Kidney (tissue), 22 donors: ENCODE measurements at places on chromosomes 7 and 10. TPM values are rescaled to one million over a fixed set of nuclear protein-coding genes. Genes with fewer than 3 reads are reported as not detected.
A peak's percentile ranks its signal among the peaks of the same experiment; 100 is the strongest.

- DNase-seq: no peak
Measured at GRCh38 chr10:72503241-72503640, 122.6 kb downstream of the MICU1 start.

DNA sequence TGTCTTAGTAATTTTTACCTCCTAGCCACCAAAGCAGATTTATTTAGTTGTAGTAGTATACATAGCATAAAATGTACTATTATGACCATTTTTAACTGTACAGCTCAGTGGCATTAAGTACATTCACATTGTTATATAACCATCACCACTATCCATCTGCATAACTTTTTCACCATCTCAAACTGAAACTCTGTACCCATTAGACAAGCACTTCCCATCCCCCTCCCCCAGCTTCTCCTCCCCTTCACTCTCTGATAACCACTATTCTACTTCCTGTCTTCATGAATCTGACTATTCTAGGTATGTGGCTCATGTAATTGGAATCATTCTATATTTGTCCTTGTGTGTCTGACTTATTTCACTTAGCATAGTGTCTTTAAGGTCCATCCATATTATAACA, 71.9 kb downstream of the MRPL32 start:
- no peak for DNase-seq

GRCh38 chr10:119103903-119104653, at the start of gene DENND10:
DENND10 (plus strand) TSS chr10:119104113; CDS start chr10:119104143, 30 bp downstream.
- peak; percentile 95 for DNase-seq

DNA sequence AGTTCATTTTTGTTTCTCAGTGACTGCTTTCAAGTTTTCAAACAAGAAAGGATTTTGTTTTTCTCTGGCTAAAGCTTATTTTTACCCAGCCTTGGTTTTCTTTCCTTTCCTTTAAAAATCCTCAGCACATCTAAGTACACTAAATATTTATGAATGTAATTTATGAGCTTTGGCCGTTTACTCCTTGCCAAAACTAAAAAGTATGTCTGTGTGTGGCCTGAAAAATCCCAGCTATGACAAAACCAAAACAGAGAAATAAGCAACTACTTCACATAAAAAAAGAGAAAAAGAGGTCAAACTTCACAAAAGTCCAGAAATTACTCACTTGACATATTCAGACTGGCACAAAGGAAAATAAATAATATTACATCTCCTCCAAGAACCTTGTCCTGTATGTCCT, 365.1 kb upstream of the NFE2L3 start:
- no peak for DNase-seq

PBLD gene
- total RNA-seq: 33.5 TPM

ZSCAN21 gene
- total RNA-seq: 12.4 TPM

DNA sequence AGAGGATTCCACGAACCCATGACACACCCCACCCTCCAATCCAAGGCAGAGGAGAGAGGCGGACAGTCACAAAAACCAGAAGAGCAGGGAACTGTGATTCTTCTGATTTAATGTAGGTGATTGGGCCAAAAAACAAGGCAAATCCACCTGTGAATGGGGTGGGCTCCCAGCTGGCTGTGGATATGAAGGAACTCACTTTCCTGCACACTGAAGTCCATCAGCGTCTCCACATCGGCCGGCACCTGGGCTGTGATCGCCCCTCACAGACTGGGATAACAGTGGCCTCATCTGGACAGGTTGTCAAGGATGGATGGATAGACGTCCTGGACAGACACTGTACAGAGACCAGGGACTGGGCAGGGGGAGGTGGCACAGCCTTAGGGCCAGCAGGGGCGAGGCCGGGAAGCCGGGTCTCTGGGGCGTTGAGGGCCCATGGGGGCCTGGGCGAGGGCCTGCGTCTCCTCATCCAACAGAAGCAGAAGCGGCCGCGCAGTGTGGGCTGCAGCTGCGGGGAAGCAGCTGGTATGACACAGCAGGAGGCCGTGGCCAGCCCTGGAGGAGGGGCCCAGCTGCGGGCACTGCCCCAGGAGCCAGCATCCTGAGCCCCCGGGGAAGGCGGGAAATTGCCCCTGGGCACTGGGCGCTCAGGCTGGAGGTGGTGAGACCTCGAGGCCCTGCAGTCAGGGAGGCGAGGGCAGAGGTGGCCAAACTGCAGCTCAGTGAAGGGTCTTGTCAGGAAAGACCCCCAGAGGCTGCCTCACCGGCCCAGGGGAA, 54.2 kb downstream of the DIP2C start:
- no peak for DNase-seq

GBX1 gene
- not detected for total RNA-seq

DNA sequence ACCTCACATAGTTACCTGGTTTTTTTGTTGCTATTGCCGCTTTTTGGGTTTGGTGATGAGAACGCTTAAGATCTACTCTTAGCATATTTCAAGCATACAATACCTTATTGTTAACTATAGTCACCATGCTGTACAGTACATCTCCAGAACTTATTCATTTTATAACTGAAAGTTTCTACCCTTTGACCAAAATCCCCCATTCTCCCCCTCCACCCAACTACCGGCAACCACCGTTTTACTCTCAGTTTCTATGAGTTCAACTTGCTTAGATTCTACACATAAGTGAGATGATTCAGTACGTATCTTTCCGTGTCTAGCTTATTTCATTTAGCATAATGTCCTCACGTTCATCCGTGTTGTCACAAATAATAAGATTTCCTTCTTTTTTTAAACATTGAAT, 86.7 kb upstream of the IL6 start:
- no peak for DNase-seq

ALKBH4 gene
- 14.0 TPM for total RNA-seq

GRCh38 chr10:85978566-85979358, 387.8 kb downstream of the GRID1 start:
- DNase-seq: no peak

TMEM236 gene
- total RNA-seq: 1.9 TPM

GRCh38 chr10:44724415-44725174, 186.5 kb upstream of the TMEM72 start:
- DNase-seq: no peak

DNA sequence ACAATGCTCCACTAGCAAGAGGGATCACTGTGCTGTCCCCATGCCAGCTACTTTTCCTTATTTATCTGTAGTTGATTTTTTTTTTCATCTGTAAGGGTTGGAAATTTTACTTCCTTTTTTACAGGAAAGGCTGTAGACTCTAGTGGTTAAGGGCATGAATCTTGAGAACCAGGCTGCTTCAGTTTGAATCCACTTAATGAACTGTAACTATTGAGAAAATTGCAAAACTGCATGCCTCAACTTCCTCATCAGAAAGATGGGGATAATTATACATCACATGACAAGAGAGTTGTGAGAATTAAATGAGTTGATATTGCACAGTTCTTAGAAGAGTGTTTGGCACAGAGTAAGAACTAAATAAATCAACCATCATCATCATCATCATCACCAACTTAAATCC, 106.4 kb upstream of the GSDME start:
- no peak for DNase-seq

GRCh38 chr7:103947026-103947655, 42.3 kb downstream of the RELN start:
- no peak for DNase-seq

DNA sequence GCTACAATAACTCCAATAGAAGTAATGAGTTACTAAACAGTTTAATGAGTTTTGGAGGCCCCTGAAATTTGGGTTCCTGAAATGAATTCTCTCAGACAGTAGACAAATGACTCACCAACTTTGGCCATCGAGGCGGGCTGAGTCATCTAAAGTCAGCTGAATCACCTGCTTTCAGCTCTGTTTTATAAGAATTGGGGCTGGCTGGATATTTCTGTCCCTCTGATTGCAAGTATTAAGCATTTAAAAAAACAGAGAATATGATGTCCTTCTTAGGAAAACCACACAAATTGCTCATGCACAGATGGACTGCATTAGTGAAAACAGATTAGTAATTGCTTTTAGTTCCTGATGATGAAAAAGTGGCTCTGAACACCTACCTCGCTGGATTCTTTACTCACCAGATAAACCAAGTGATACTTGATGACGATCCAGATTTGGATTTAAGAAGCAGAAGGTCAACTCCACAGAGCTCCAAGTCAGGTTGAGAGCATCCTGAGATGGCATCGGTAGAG, 59.1 kb downstream of the ZNF365 start:
- no peak for DNase-seq

CHST15 gene
- 39.7 TPM for total RNA-seq

DNA sequence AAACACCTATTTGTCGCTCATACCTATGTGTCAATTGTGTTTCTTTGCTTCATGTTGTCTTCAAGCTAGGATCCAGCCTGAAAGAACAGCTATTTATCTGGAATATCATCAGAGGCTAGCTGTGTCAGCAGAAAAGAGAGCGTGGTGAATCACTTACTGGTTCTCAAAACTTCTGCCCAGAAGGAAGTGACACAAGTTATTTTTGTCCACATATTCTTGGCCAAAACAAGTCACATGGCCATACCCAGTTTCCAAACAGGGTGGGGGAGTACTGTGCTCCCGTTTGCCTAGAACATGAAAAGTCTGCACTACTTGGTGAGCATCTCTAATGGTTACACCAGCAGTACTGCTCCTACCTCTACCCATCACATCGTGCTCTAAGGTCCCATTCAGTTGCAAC, 160.9 kb upstream of the CSTF2T start:
- DNase-seq: no peak

DNA sequence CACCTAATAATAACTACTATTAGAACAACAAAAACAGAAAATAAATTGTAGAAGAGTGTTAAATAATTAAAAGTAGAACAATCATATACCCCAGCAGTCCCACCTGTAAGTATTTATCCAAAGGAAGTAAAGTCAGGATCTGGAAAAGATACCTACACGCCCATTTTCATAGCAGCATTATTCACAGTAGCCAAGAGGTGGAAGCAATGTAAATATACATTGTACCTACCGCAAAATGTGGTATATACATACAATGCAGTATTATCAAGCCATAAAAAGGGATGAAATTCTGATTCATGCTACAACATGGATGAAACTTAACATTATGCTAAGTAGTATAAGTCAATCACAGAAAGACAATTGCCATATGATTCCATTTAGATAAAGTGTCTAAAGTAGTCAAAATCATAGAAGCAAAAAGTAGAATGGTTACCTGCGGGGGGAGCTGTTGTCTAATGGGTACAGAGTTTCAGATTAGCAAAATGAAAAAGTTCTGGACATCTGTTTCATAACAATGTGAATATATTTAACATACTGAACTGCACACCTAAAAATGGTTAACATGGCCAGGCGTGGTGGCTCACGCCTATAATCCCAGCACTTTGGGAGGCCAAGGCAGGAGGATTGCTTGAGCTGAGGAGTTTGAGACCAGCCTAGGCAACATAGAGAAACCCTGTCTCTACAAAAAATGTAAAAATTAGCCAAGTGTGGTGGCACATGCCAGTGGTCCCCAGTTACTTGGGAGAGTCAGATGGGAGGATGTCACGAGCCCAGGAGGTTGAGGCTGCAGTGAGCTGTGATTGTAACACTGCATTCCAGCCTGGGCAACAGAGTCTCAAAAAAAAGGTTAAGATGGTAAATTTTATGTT, 6.0 kb upstream of the TMED4 start:
- DNase-seq: no peak

DNA sequence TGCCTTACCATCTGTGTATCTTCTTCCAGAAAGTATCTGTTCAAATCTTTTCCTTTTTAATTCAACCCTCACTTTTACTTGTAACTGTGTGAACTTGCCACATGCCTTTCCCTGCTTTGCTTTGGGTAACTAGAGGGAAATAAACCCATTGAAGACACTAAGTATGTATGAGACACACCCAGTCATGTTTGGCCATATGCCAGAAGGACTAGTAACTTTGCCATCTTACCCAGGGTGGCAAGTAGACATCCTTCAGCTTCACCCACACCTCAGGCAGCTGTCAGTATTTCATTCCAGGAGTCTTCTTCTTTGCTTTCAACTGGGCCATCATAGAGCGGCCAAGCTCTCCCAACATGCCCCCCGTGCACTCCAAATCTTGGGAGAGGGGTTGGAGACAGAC, 323.1 kb downstream of the TNS3 start:
- DNase-seq: no peak

- no peak for DNase-seq
Measured at GRCh38 chr7:130683026-130683425, 3.3 kb downstream of the TSGA13 start.
